ENCODE measurements at places on chromosomes 4 and X.

DNA sequence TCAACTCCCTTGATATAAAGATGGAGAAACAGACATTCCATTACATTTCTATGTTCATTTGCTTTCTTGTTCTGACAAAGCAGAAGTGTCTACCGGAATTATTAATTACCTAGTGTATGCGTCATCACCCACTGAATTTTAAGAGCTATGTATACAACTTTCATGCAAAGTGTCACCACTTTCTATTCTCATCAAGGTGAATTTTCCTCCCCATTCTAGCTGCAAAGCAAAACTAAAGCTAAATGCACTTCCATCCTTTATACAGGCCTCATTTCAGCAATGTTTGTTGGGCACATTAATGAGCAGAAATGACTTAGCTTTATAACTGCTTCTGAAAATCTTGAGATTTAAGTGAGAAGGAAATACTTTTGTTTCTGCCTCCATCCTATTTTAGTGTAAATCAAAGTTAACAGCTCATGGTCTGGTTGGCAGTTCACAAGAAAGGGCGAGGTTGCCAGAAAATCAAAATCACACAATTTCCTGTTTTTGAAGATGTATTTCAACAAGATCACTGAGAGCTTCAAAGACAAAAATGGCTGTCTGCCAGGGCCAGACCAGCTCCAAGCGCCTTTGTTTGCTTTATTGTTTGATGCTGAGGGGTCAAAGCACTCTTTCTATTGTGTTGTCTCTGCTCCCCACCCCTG, 7.2 kb upstream of the FAM9C start:
- DNase-seq: no peak

DNA sequence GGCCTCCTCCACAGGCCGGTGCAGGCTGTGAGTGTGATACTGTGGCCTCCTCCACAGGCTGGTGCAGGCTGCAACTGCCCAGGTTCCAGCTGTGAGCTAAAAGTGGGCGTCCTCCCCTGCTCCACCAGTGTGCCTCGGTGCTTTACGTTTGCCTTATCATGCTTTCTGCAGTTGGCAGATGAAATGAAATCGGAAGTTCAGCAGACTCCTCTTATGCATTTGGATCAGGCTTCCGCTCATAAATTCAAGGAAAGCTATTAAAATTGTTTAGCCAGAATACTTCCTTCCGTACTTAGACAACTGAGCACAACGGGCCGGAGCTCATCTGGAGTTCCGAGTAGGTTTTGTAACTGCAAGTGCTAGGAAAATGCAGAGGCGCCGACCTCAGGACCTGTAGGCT, 12.0 kb downstream of the CYP4V2 start:
- no peak for DNase-seq

DNA sequence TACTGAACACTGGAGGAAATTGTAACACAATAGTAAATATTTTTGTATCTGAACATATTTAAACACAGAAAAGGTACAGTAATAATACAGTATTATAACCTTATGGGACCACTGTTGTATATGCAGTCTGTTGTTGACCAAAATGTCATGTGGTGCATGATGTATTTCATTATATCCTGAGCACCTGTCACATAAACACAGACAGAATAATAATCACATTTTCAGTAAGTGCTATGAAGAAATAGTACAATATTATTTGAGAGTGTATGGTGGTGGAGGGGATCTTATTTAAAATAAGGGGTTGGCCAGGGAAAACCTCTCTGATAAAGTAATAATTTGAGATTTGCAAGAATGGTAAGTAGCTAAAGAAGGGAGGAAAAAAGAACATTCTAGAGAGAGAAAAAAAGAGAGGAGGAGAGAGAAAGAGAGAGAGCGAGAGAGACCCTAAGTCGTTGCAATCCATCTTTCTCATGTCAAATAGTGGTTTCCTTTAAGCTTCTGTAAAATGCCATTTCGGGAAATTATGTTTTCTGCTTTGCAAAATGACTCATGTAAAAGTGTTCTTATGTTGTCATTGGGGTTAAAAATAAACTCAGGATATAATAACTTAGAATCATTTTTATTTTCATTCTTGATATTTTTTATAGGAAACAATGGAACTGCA, 19.3 kb upstream of the CLNK start:
- DNase-seq: peak; percentile 6

- DNase-seq: no peak
Measured at GRCh38 chr4:65223601-65224000, 446.7 kb downstream of the EPHA5 start.

DNA sequence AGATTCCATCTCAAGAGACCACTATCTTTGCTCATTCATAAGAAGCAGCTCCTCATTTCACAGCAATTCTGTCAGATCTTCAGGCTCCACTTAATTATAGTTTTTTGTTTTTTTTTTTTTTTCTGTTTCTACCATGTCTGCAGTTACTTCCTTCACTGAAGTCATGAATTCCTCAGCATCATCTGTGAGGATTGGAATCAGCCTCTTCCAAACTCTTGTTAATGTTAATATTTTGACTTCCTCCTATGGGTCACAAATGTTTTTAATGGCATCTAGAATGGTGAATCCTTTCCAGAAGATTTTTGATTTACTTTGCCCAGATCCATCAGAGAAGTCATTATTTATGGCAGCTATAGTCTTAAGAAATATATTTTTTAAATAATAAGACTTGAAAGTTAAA, 53.1 kb downstream of the BMP2K start:
- no peak for DNase-seq

DNA sequence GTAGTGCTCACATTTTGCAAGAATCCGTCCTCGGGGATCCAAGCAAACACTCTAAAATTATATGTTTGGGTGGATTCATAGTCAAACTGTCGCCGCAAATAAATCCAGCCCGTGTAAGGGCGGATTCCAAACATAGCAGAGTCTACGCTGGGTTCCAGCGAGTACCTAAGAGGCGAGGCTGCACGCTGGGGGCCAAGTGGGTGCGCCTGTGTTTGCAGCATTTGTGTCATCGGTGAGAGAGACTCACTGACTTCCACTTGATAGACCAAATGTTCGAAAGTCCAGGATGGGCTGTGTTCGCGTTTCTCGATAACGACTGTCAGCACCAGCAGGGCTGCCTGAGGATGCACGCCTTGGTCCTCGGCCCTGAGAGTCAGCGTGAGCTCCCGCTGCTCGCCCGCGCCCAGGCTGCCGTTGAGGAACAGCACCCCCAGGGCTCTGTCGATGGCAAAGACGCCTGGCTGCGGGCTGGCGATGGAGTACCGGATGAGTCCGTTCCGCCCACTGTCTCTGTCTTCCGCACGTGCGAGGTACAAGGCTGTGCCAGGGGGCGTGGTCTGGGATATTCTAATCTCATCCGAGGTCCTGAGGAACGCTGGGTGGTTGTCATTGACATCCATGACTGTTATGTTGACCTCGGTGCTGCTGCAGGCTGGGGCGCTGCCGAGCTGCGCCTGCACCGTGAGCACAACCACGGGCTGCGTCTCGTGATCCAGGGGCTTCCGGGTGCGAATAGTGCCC, 158.7 kb downstream of the DCHS2 start:
- DNase-seq: peak; percentile 55

- no peak for DNase-seq
Measured at GRCh38 chr4:82739287-82740190, 59.1 kb downstream of the SCD5 start.

GRCh38 chr4:43189741-43190140, 297.2 kb downstream of the GRXCR1 start:
- DNase-seq: no peak

DNA sequence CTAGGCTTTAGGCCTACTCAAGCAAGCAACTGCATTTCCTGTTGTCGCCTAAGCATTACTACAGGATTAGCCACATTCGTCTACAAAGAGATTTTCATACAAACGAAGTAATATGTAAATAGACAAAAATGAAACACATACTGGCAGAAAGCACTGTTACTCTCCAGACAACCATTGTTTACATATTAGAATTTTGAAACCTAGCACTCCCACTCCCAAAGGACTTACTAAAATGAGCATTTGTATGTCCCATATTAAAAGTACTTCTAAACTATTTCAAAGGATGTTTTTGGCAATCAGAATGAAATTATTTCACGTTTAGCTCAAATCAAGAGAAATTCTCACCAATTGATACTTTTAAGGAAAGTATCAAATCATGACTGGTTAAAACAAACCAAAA, 570.8 kb downstream of the PRR32 start:
- no peak for DNase-seq

DNA sequence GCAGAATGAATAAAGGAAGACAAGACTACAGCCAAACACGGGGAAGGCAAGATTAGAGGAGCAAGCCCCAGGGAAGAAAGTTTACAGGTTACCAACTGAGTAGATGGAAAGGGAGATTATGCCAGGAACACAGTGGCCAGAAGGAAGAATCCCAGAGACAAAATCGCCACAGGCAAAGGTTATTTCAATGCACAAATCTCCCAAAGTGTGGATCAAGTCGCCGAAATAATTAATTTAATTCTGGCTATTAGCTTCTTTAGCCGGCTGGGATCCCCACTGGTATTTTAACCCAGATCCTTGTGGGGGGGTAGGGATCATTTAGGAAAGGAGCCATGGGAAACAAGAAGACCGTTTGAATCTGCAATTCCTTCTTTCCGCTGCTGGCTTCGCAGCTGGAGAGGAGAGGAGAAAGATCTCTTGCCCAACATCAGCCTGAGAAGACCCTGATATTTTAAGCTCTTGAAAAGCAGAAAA, 171.0 kb downstream of the DHX15 start:
- DNase-seq: no peak

- DNase-seq: peak; percentile 92
Measured at GRCh38 chrX:23503835-23504539, 163.3 kb upstream of the PRDX4 start.

DNA sequence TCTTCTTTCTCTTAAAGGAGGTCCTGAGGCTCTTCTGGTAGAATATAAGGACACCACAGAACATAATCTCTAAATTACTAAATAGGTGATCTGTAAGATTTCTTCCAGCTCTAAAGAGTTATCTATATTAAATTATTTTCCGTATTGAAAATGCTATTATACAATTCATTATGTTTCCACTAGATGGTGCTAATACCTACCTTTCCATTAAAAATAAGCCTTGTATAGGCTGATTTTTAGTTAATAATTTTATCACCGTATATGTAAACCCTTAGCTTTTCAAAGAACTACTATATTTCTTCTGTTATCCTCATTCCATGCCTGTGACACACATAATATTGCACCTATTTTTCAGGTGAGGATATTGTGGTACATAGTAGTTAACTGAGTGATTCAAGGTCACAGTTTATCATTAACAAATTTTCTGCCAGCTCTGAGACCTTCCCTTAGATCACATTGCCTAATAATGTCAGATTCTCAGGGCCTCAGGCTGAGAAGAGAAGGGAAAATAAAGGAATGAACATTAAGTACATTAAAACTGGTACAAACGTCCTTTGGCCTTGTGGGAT, 138.8 kb downstream of the TEX11 start:
- DNase-seq: peak; percentile 6

DNA sequence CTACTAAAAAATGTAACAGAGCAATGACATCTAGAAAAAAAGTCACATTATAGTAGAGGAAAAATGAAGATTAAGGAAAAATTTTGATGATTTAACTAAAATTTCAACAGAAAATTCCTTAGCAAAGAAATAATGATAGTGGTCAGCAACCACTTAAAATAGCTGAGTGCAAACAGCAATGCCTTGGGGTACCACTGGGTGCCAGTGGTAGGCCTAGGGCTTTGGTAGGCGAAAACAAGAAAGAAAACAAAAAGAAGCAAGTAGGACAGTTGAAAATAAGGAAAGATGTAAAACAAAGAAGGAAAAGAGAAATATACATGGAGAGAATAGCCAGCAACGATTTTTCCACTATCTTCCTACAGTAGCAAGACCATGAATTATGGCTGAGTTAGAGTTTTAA, 313.5 kb upstream of the IRS4 start:
- DNase-seq: no peak

GRCh38 chr4:46993075-46994006, at the start of gene GABRA4:
Gene GABRA4, minus strand, starts transcription at chr4:46993581. Its CDS starts 157 bp downstream, at chr4:46993424.
- DNase-seq: no peak

GRCh38 chrX:139049465-139049864, 337.9 kb upstream of the FGF13 start:
- peak; percentile 7 for DNase-seq

- peak; percentile 41 for DNase-seq
Measured at GRCh38 chr4:137677863-137678262, 145.6 kb upstream of the PCDH18 start.

GRCh38 chr4:140740422-140740821, 15.8 kb downstream of the TBC1D9 start:
- no peak for DNase-seq

- DNase-seq: no peak
Measured at GRCh38 chr4:68347845-68348244, 2.0 kb downstream of the YTHDC1 start.

GRCh38 chrX:30317308-30317707, 8.1 kb upstream of the NR0B1 start:
- DNase-seq: no peak

DNA sequence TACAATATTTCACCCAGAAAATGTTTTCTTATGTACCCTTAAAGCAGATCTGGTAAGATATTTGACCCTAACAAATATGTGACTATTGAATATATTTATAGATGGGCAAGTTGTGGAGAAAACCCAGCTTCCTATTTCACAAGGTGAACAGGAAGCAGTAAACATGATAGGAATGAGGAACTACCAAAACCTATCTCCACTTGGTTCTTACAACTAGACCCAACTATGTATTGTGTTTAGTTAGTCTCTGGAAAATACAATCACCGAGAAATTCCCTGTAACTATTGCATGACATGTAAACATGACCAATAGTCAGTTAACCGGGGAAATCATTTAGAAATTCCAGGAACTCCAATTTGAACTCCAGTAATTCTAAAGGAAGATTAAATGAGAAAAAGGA, 8.4 kb upstream of the RXFP1 start:
- no peak for DNase-seq

DNA sequence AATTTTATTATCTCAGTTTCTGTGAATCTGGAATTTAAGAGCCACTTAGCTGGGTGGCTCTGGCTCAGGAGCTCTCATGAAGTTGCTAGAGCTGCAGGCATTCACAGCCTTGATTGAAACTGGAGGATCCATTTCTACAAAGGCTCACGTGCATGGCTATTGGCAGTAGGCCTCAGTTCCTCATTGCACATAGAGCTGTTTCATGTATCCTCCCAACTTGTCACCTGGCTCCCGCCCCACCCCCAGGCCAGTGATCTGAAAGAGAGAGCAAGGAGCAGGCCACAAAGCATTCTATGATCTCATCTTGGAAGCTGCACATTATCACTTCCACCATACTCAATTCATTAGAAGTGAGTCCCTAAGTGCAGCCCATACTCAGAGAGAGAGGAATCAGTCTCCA, 18.5 kb upstream of the AP1AR start:
- peak; percentile 6 for DNase-seq

GRCh38 chr4:31442236-31442635, 722.1 kb downstream of the PCDH7 start:
- no peak for DNase-seq

DNA sequence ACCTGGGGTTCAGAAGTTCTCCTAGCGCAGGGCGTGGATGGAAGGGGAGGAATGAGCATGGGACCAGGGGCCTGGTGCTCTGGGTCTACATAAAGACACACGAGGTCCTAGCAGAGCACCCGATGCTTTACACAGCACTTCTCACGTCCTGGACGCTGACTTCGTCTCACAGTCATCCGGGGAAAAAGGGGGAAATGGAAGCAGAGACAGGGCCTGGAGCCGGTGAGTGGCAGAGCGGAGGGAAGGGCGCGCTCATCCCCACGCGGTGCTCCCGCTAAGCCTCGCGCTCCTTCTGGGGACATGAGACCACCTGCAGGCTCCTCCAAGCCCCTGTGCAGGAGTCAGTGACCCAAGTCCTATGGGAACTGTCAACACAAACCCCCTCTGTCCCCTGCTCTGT, 157.7 kb downstream of the AFAP1 start:
- no peak for DNase-seq

- DNase-seq: no peak
Measured at GRCh38 chr4:70522626-70523025, 4.3 kb downstream of the AMTN start.

- no peak for DNase-seq
Measured at GRCh38 chr4:7261087-7261486, 68.7 kb downstream of the SORCS2 start.
